ENCODE measurements at places on chromosomes 11 and 22.

DNA sequence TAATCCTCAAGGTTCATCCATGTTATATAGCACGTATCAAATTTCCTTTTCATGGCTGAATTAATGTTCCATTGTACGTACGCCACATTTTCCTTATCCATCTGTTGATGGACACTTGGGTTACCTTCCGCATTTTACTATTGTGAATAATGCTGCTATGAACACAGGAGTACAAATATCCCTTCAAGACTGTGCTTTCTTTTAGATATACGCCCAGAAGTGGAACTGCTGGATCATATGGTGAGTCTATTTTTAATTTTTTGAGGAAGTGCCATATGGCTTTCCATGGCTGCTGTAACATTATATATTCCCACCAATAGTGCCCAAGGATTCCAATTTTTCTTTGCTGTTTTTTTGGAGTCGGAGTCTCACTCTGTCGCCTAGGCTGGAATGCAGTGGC, 6.0 kb downstream of the MRPL40 start:
- DNase-seq, result no peak

DNA sequence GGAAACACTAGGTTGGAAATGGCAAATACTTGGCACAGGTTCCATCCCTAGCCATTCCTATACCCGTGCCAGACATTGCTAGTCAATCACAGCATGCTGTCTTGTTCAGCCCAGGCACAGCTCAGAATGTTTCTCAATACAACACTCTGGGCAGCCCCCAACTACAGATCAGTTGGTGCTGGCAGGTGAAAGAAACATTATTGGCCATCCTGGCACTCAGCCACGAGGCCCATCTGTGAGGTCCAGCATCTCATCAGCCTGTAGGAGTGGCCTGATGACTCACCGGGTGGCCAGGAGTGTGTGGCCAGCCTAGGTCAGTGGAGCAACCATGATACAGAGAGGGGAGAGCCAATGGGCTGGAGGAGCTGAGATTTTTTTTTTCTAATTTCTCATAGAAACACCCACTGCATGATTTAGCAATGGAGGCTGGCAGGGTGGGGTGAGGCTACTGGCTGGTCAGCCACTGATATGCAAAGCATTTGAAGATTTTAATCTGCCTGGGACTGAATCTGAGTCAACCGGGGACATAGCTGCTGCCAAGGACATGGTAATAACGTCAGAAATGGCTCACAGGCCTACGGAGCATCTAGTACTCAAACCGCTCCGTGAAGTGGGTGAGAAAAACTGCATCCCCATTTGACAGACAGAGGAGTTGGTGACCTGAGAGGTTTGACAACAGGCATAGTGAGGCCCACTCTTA, 5.4 kb downstream of the MYO18B start:
- DNase-seq, result no peak

- DNase-seq, result no peak
Measured at GRCh38 chr11:67646535-67647336, 3.8 kb downstream of the ACY3 start.

DNA sequence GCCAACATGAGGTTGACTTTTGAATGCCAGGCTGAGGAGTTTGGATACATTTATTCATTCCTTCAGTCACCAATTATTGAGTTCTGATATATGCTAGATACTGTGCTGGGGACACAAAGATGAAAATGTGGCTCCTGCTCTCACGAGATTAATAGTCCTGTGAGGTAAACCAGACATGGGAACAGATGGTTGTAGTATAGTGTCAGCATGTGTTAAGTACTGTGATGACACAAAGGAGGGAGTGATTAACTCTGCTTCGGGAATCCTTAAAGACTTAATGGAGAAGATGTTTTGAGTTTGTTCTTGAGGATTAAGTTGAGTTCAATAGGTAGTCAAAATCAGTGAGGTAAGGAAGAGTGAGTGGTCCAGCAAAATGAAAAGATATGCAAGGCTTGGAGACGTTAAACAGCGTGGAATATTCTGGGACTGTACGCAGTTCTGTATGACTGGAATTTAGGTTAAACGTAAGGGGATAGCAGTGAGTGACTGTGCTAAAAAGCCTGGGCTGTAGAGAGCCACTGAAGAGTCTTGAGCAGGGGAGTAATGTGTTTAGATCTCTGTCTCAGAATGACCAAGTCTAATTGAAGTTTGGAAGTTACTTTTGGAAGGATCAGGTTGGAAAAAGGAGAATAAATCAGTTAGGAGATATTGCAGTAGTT, 11.8 kb downstream of the RNF121 start:
- DNase-seq, result no peak

- DNase-seq, result no peak
Measured at GRCh38 chr22:45318558-45319323, 9.0 kb downstream of the FAM118A start.

- DNase-seq, result no peak
Measured at GRCh38 chr11:30967579-30967978, 381.4 kb upstream of the MPPED2 start.

- DNase-seq, result no peak
Measured at GRCh38 chr22:22787786-22788459, 99.7 kb upstream of the IGLL5 start.

GRCh38 chr22:37309211-37310074, 27.1 kb downstream of the CYTH4 start:
- DNase-seq, result no peak

- no peak for DNase-seq
Measured at GRCh38 chr11:120954381-120954780, 69.5 kb upstream of the TBCEL start.

DNA sequence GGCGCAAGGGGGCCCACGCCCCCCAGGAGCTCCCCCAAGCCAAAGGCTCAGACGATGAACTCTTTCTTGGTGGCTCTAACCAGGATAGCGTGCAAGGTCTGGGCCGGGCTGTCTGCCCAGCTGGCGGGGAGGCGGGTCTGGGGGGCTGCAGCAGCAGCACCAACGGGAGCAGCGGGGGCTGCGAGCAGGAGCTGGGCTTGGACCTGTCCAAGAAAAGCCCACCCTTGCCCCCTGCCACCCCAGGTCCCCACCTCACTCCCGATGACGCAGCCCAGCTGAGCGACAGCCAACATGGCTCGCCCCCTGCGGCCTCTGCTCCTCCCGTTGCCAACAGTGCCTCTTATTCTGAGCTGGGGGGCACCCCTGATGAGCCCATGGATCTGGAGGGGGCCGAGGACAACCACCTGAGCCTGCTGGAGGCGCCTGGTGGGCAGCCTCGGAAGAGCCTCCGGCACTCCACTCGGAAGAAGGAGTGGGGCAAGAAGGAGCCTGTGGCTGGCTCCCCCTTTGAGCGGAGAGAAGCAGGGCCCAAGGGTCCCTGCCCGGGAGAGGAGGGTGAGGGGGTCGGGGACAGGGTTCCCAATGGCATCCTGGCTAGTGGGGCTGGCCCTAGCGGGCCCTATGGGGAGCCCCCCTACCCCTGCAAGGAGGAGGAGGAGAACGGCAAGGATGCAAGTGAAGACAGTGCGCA, 21.6 kb upstream of the TMEM191C start:
- no peak for DNase-seq

- DNase-seq, result no peak
Measured at GRCh38 chr22:40031766-40032470, 37.2 kb downstream of the FAM83F start.

- no peak for DNase-seq
Measured at GRCh38 chr11:30131535-30131934, 99.3 kb upstream of the FSHB start.

DNA sequence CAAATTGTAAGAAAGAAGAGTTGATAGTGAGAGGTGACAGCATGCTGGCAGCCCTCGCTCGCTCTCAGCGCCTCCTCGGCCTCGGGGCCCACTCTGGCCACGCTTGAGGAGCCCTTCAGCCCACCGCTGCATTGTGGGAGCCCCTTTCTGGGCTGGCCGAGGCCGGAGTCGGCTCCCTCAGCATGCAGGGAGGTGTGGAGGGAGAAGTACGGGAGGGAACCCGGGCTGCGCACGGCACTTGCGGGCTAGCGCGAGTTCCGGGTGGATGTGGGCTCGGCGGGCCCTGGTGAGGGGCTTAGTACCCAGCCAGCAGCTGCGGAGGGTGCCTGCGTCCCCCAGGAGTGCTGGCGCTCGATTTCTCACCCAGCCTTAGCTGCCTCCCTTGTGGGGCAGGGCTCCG, 539.7 kb upstream of the CCDC179 start:
- no peak for DNase-seq

GRCh38 chr11:73461335-73461840, 85.2 kb downstream of the RELT start:
- no peak for DNase-seq

- no peak for DNase-seq
Measured at GRCh38 chr11:119320776-119321524, 4.0 kb upstream of the MCAM start.

DNA sequence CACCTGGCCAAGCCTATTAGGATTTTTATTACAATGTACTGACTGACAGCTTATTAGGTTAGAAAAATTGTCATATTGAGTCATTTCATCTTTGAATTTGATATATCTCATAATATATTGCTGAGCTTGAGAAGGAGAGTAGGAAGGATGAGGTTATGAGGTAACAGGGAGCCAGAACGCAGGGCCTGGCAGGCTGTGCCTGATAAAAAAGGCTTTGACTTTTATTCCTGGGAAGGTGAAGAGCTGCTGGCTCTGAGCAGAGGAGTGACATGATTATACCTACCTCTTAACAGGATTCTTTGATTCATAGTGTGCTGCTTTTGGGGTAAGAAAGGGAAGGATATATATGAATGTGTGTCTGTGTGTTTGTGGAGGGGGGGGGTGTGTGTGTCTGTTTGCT, 70.9 kb downstream of the SFI1 start:
- DNase-seq, result no peak

GRCh38 chr11:30333405-30333804, 10.5 kb downstream of the ARL14EP start:
- no peak for DNase-seq

DNA sequence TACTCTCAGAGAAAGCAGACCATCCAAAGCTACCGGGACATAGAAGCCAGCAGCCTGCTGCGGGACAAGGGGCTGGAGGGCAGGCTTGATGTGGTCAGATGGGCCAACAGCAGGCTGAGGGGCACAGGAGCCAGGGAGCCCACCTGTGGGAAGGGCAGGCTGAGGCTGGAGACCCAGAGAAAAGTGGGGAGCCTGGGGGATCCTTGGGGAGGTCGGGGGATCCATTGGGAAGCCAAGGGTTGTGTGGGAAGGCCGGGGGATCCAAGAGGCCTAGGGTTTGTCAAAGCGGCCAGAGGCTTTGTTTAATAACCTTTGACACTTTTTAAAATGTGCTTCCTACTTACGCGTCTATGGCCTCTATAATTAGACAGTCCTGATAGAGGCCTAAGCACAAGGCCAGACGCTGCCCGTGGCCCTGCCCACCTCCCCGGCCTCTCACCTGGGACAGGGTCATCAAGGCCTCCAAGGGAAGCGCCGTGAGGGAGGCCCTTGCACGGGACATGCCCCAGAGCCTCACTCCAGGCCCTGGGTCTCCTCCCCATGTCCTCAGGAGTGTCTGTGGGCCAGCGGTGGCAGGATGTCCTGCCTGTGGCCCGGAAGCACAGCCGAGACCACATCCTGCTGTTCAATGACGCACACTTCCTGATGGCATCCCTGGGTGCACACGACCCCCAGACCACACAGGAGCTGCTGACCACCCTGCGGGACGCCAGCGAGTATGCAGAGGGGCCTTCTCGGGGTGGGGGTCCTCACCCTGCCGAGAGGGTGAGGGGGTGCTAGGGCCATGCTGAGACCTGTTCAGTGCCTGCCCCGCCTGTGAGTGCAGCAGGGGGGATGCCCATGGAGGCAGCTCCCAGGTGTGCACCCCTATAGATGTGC, 8.6 kb upstream of the GTSE1 start:
- no peak for DNase-seq

DNA sequence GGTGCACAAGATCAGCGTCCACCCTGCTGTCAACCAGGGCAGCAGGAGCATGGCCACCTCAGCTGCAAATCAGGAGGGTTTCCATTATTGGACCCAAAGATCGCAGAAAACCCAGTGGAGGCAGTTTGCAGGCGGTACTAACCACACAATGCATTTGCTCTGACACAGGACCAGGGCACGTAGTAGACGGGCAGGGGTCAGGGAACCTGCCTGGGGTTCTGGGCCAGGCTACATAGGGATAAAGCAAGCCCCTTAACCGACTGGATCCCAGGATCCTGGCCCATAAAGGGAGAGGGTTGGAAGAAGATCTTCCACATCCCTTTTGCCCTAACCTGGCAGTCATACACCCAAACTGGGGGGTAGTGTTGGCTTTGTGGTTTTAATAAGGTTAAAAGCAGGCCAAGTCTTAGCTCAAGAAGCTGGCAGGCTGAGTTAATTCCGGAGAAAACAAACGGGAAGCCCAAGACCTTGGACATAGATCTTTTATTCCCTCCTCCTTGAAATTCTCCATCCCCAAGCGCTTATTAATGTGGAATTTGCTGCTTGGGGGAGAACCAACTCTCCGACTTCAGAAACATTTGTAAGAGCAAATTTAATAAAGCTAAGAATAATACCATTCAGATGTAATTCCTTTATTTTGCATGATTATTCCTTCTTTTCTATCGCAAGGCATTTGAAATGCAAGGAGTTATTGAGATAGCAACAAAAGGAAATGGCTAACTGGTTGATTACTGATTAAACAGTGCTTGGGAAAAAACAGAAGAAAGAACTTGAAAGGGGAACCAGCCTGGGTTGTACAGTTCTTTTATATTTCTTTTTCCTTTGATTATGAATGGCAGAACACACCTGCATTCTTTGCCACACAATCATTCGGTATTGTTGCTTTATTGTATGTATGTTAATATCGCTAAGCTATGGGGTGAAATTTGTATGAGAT, 6.3 kb upstream of the ARHGAP8 start:
- no peak for DNase-seq

- DNase-seq, result no peak
Measured at GRCh38 chr11:18700375-18700774, 1.8 kb downstream of the TMEM86A start.

DNA sequence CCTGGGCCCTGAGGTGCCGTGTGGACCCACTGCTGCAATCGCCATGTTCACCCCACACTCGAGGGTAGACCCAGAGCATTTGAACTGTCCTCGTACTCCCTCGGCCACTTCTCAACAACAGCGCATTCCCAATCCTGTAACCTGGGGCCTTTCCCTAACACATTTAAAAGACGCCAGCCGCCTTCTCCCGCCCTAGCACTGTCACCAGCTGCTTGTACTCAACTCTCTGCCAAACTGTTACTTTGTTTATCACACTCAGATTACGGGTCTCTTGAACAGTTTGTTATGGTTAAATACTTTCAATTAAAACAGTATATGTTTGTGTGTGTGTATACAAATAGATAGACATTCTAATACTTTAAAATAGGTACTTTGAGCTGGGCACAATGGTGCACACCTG, 20.7 kb downstream of the CDKN1C start:
- no peak for DNase-seq

- DNase-seq, result no peak
Measured at GRCh38 chr22:47156352-47157092, 394.1 kb downstream of the TBC1D22A start.

- DNase-seq, result no peak
Measured at GRCh38 chr22:41425660-41426365, 20.8 kb downstream of the TOB2 start.

GRCh38 chr11:123640677-123641494, 13.5 kb downstream of the SCN3B start:
- no peak for DNase-seq

All from NCI-H2107 (cell line).